Glomerular endothelial cell (primary cell): ENCODE measurements at places on chromosomes 16 and 17.
A peak's percentile ranks its signal among the peaks of the same experiment; 100 is the strongest.

DNA sequence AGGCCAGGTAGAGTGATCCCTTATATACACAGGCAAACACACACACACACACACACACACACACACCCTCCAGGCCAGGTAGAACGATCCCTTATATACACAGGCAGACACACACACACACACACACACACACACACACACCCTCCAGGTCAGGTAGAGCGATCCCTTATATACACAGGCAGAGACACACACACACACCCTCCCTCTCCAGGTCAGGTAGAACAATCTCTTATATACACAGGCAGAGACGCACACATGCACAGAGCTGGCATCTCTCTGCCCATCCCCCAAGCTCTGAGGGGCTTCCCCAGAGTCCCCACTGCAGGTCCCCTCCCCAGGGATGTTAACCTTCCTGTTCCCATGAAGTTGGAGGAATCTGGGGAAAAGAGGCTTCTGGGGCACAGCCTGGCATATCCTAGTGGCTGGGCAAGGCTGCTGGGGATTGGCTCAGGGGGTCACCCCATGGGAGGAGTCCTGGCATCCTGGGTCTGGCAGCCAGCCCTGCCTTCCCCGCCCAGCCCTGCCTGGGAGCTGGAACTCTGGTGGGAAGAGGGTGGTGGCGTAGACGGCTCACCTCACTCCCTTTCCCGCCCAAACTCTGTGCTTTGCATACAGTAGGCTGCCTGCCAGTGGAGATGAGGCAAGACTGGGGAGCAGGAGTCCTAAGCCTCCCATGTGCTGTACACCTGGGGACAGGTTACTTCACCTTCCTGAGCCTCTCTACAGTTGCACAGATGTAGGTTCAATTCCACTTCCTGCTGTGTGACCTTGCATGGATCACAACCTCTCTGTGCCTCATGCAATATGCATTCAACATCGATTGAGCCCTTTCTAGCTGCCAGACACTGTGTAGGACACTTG lies 41.8 kb downstream of the TEKT5 start:
- no peak for DNase-seq

GRCh38 chr16:75862098-75862386 lies 135.8 kb upstream of the CPHXL start:
- no peak for DNase-seq

GRCh38 chr17:60269417-60269816 lies 119.6 kb downstream of the CA4 start:
- no peak for DNase-seq

DNA sequence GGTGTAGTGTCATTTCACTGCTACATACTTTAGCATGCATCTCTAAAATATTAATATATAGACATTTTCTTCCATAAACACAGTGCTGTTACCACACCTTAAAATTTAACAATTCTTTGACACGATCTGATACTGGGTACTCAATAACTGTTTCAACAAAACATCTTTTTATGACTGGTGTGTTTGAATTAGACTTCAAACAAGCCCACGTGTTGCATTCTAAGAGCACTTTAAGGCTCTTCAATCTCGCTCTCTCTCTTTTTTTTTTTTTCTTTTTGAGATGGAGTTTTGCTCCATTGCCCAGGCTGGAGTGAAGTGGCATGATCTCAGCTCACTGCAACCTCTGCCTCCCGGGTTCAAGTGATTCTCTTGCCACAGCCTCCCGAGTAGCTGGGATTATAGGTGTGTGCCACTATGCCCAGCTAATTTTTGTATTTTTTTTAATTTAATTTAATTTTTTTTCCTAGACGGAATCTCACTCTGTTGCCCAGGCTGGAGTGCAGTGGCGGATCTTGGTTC lies 15.8 kb upstream of the SLC46A1 start:
- DNase-seq: no peak

- peak; percentile 93 for DNase-seq
Measured at GRCh38 chr16:81612351-81613163, 166.5 kb upstream of the PLCG2 start.

GRCh38 chr16:23071196-23072083 lies 77.8 kb downstream of the USP31 start:
- no peak for DNase-seq

- DNase-seq: no peak
Measured at GRCh38 chr17:44487170-44487569, 16.0 kb downstream of the GPATCH8 start.

- no peak for DNase-seq
Measured at GRCh38 chr16:19382084-19382801, 35.4 kb upstream of the TMC5 start.

DNA sequence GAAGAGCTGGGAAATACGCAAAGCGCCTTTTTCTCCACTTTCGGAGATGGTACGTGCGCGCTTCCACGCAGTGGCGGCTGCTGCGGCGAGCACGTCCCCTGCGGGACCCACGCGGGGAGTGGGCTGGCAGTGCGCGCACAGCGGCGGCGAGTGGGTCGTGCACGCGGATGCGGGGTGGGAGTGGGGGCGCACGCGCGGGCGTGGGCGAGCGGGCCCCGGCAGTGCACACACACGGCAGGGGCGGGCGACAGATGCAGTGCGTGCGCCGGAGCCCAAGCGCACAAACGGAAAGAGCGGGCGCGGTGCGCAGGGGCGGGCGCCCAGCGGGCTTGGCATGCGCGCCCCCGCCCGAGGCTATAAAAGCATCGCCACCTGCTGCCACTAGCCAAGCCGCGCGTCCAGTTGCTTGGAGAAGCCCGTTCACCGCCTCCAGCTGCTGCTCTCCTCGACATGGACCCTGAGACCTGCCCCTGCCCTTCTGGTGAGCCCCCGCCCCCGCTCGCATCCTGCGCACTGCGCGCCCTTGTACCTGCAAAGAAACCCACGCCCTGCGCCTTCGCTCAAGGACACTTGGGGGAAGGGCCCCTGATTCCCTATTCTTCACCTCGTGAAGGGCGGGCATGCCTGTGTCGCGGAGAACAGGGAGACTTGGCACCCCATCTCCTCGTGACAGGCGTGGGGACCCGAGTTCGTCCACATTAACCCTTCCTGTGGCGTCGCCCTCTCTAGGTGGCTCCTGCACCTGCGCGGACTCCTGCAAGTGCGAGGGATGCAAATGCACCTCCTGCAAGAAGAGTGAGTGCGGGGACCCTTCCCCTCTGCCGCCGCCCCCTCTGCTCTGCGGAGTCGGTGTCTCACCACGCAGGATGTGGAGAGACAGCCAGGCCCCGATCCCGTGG lies at the start of gene MT3:
TSS of gene MT3 (plus strand) at position 388 of the 899 bp plus-strand sequence. CDS start at position 451, 63 bp downstream.
- no peak for DNase-seq

GRCh38 chr16:28529124-28529523 lies 9.7 kb downstream of the NUPR1 start:
- DNase-seq: no peak

- no peak for DNase-seq
Measured at GRCh38 chr17:72097144-72097543, 23.7 kb upstream of the SOX9 start.

- peak; percentile 56 for DNase-seq
Measured at GRCh38 chr17:45293413-45294211, 23.2 kb downstream of the MAP3K14 start.

DNA sequence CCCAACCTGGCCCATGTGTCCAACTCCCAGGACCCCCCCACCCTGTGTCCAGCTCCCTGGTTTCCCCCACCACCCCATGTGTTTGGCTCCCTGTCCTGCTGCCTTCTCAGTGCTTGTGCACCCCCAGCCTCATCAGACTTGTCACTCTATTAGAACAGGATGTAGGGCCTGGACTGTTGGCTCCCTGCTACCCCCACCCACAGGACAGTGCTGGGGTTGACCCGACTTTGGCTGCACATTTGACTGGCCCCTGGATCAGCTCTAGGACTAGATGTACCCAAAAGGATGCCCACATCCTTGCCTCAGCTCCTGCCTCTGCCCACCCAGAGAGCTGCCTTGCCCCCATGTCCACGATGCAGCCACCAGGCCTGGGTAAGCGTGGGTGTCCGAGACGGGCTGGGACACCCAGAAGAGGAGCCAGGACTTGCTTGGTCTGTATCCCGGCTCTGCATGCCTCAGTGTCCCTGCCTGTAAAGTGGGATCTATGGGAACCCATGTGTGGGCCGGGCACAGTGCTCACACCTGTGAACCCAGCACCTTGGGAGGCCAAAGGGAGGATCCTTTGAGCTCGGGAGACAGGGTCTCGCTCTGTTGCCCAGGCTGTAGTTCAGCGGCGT lies 1.5 kb upstream of the CCDC57 start:
- no peak for DNase-seq

DNA sequence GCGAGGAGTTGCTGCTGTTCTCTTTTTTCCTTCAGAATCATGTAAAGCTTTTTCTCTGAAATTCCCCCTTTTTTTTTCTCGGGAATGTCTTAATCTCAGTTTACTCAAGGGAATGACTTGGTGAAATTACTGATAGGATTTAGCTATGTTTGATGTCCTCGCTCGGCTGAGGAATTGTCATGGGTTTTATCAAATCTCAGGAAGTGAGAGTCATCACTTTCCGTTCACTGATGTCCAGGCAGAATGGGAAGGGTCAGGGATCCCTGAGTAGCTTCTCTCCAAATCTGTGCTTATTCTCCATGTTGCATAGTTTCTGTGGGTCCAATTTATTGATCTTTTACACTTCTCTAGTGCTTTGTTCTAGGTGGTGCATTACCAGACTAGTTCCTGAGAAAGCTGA lies 6.3 kb downstream of the IGSF6 start:
- no peak for DNase-seq
